ENCODE measurements at places on chromosomes 3 and 15.

DNA sequence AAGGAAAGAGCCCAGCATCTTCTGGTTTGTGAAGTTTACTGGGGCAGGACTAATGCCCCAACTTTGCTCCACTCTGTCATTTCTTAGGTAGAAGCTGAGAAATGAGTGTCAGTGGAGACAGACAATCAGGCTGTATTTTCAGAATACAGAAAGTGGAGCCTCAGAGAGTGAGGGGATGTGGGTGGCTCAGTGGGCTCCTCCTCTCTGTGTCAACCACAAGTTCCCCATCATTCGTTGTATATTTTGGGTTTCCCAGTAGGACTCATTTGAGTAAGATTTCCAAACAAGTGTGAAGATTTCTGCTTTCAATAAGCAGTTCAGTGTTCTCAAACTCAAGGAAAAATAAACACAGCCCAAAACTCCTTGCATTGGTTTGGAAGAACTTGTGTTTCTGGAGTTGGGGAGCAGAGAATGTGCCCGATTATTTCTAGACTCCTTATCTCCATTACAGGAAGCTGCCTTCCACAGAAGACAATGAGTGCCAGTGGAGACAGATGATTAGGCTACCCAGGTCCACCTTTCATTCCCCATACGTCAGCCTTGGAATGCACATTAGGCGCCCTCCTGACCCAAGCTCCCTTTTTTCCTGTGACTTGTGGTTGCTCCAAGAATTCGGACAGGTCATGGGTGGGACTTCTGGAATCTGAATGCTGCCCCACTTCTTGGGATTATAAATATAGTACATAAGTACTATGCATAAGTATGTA, 792.1 kb upstream of the LMCD1 start:
- DNase-seq: no peak

GRCh38 chr3:117611211-117611610, 901.6 kb downstream of the TUSC7 start:
- no peak for DNase-seq

GRCh38 chr3:127394031-127394430, 106.2 kb upstream of the PRR20G start:
- no peak for DNase-seq

GRCh38 chr3:155420881-155421486, 127.5 kb upstream of the STRIT1 start:
- no peak for DNase-seq

DNA sequence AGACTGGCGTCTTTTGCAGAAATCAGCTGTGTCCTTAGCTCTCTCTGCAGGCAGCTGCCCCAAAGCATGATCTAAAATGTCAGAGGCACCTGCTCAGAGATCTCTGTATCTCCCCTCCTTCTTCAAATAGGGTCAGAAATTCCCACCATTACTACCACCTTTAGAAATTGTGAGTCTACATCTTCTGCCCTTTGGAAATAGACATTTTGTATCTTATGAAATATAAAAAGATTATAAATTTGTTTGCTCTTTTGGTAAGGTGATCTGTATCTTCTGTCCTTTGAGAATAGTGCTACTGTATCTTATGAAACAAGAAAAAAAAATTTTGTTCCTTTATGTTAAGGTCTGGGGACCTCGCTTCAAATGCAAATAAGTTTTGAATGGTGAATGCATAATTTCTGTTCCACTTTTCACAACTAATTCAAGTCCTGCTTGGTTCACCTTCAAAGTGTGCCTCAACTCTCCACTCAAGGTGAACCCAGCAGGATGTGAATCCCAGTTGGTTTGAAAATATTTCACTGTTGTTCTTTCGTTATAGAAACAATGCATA, 28.3 kb upstream of the GPD1L start:
- DNase-seq: no peak

GRCh38 chr3:131072845-131073244, 46.2 kb downstream of the NEK11 start:
- DNase-seq: no peak

GRCh38 chr3:168850109-168850508, 754.4 kb upstream of the GOLIM4 start:
- DNase-seq: no peak

- no peak for DNase-seq
Measured at GRCh38 chr3:134351427-134351826, 22.8 kb downstream of the AMOTL2 start.

All from stimulated activated CD4-positive, alpha-beta T cell treated with anti-CD3 and anti-CD28 coated beads, Interleukin-4, amount 100 ng/mL, for 1 hour (primary cell).